ENCODE measurements at places on chromosomes 11 and 22.
A peak's percentile ranks its signal among the peaks of the same experiment; 100 is the strongest.

DNA sequence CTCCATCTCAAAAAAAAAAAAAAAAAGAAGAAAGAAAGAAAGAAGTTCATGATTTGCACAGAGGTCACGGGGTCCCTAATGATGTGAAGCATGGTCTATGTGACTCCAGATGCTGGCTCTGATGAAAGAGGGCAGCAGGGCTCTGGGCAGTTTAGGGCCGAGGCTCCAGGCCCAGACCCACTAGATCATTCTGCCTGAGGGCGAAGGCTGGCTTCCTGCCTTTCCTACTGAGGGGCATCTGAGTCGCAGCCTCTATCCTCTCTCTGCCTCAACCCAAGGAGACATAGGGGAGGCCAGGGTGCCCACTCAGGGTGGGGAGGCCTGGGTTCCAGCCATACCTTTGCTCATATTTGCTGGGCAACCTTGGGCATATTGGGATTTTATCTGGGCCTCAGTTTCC is 4.8 kb downstream of the SLC35E4 start:
- DNase-seq, result no peak

DNA sequence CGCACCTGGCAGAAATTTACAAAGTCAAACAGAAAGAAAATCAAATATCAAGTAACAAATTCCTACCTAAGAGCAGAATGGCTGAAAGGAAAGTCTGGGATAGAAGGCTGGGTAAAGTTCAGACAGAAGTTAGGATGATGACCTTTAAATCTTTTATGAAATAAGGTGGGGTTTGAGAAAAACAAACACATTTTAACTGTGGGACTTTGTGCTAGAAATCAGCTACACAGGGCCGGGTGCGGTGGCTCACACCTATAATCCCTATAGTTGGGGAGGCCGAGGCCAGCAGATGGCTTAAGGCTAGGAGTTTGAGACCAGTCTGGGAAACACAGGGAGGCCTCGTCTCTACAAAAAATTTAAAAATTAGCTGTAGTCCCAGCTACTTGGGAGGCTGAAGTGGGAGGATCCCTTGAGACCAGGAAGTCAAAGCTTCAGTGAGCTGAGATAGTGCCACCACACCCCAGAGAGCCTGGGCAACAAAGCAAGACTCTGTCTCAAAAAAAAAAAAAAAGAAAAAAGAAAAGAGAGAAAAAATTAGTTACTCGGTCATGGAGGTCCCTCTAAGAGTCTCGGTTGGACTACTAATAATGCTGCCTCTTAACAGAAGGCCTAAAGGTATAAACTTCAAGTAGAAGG is 119.7 kb upstream of the BID start:
- DNase-seq, result no peak

GRCh38 chr11:21403069-21403468 is 733.7 kb downstream of the NELL1 start:
- DNase-seq, result no peak

DNA sequence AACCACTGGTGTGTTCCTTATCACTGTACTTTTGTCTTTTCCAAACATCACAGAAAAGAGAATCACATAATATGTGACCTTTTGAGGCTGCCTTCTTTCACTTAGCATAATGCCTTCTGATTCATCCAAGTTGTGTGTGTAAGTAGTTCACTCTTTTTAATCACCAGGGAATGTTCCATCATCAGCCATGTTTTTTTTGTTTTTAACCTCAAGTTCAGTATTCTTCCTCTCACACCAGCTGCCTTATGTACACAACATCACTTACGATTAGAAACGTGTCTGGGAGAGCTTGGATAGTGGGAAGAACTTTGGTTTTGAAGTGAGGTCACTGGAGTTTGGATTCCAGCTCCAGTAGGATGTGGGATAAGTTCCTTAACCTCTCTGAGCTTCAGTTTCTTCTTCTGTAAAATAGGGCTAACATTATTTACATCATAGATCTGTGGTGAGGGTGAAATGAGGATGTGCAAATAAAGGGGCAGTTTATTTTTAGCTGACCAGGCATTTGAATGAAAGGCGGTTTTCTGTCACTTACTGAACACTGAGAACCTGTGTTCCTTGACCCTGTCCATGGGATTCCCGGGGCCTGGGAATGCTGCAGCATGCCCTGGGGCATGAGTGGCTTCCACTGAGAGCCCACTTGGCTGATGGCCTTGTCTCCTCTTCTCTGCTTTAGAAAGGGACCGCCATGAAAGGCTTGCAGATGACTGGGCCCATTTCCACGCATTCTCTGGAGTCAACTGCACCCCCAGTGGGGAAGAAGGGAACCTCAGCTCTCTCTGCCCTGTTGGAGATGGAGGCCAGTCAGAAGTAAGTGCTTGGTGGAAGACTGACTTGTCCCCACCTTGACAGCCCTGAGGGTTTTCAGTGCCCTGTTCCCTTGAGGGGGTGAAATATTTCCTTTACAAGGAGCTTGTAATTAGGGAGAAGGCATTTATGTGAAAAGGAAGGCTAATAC is 92.6 kb downstream of the DEPDC5 start:
- no peak for DNase-seq

DNA sequence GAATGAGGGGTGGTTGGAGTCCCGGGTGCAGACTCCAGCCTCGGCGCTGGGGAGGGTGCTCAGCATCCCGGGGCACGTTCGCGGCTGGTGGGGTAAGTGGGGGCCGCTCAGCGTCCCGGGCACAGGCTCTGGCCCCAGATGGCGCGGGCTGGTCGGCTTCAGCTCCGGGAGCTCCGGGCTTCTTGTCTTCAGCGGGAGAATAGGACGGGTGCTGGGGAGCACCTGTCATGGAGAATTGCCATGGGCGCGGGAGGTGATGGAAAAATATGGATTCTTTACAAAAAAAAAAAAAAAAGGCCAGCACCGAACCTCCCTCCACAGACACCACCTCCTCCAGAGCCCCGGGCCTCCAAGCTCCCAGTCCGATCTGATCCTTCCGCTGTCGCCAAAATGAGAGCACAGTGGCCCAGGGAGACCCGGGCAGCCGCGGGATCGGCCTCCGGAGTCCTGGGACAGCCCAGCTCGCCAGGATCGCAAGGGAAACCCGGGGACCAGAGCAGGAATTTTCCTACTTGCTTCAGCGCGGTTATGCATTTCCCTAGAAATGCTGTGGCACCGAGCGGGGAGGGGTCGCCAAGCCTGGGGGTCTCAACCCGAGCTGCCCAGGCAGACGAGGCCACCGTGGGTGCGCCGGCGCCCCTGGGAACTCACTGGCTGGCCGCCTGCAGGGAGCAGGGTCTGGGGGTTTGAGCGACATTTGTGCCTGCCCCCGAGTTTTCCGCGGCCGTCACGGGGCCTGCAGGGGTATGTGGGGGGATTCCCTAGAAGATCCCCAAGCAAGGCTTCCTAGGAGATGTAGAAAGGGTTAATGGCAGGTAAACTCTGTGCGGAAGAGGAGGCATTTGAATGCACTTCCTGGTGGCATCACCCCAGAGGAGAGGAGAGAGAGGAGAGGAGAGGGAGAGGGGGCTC is 1336.9 kb downstream of the BRD1 start:
- no peak for DNase-seq

DNA sequence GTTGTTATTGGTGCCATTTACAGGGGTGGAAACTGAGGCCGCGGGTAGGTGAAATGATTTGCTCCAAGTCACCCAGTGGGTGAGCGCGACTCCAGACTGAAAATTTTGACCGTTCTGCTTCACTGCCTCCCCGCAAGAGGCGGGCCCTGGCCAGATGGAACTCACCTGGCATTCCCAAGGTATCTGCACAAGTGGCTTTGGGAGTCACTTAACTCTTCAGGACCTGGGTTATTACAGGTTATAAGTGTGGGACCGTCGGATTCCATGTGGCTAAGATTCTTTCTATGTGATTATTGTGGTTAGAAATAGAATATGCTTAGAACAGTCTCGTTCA is 598 bp downstream of the CABIN1 start:
- DNase-seq, result no peak

DNA sequence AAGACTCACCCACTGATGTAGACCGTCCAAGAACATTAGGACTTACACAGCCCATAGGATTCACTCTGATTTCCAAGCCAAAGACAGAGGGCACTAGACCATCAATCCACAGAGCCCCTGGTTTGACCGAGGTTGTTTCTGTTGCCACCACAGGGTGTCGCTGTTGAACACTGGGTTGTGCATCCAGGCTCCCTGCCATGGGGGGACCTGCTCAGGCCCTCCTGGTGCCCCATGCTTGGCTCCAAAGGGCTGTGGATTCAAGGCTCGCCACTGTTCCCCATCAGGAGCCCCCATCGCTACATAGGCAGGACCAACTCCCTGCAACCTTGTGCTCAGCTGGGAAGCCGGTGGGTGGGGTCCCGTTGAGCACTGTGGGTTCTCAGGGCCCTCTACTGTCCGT is 128.0 kb upstream of the ANO1 start:
- no peak for DNase-seq

- no peak for DNase-seq
Observed at GRCh38 chr22:19220867-19221266, 42.3 kb upstream of the SLC25A1 start.

GRCh38 chr11:111918390-111919256 is at the start of gene C11orf52:
Gene C11orf52, plus strand, starts transcription at chr11:111918913. Its CDS starts 60 bp downstream, at chr11:111918973.
- DNase-seq, result no peak

- no peak for DNase-seq
Observed at GRCh38 chr11:86625981-86626380, 46.4 kb downstream of the ME3 start.

- no peak for DNase-seq
Observed at GRCh38 chr11:108697872-108698473, 33.1 kb downstream of the DDX10 start.

DNA sequence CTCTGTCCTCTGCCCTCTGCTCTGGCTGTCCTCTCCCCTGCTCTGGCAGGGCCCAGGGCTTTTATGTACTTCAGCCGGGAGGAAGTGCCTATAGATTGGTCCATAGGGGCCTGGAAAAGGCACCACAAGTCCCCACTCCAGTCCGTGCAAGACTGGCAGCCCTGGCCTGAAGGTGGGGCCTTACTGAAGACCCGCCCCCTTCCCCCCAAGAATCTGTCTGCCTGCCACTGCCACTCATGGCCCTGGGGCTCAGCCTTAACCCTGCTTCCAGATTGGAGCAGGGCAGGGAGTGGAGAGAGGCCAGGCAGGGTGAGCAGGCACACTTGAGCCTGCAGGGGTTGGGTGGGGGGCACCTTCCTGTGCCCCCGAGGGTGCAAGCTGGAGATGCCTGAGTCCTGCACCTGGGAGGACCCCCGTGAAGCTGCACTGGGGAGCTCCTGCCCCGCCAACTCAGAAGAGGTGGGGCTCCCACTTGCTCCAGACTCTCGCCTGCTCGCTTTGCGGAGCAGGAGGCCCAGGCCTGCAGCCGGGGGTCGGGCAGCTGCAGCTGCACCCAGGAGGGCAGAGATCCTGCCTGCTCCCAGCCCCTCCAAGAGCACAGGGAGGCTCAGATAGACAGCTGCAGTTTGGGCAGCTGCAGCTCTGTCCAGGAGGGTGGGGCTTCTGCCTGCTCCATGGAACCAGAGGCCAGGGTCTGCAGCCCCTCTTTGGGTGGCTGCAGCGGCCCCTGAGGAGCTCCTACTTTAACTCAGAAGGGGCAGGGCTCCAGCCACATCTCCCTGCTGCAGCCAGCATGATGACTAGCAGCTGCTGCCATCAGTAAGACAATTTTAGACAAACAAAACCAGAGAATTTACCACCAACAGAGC is 51.0 kb upstream of the SC5D start:
- DNase-seq, result no peak

GRCh38 chr11:20388096-20389055 is 860 bp downstream of the PRMT3 start:
- DNase-seq, result peak; percentile 78

DNA sequence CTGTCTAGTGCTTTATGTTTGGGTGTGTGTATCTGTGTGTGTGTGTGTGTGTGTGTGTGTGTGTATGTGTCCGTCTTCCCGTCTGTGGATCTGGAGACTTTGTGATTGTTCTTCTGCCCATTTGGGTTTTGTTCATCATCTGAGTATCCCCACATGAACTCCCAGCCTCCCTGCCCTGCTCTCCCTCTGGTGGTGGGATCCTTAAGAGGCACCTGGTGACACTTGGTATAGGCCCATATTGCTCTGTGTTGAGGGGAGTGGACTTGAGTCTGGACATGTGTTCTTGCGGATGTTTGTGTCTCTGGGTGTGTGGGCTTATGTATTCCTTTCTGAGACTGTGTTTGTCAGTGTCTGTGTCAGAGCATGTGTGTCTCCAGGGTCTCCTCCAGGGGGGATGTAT is 15.3 kb downstream of the RCOR2 start:
- DNase-seq, result no peak

DNA sequence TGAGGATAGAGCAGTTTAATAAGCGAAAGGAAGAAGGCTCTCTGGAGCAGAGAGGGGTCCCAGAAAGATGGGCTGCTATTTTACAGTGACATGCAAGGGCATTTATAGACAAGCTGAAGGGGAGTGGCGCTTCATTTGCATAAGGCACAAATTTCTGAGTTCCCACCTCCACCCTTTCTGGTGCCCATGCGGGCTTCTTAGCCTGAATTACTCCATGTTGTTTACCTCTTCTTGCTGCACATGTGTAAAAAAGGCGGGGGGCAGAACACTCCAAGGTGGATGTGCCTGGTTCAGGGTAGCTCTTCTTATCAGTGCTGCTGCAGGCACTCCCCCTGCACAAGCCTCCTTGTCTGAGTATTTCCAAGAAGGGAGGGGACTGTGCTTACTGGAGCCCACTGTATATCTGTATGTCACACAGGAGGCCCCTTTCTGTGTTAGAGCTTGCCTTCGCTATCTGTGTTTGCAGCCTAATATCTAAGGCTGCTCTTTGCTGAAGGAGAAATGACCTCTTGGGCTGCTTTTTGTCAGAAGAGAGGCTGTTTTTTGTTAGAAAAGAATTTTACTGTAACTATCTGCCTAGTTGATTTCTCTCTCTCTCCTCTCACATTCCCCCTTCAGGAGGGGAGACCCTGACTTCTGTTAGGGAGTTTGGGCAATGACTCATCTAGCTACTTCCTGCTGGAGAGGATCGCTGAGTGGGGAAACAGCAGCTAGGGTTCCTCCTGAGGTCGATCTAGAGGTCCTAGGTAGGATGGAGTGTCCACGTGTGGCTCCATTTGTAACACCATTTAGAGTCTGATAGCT is 1057.0 kb upstream of the CNTN5 start:
- DNase-seq, result no peak
